ENCODE measurements at places on chromosomes 13 and 19.

- no peak for DNase-seq
Observed at GRCh38 chr13:92196591-92197256, 798.3 kb downstream of the GPC5 start.

DNA sequence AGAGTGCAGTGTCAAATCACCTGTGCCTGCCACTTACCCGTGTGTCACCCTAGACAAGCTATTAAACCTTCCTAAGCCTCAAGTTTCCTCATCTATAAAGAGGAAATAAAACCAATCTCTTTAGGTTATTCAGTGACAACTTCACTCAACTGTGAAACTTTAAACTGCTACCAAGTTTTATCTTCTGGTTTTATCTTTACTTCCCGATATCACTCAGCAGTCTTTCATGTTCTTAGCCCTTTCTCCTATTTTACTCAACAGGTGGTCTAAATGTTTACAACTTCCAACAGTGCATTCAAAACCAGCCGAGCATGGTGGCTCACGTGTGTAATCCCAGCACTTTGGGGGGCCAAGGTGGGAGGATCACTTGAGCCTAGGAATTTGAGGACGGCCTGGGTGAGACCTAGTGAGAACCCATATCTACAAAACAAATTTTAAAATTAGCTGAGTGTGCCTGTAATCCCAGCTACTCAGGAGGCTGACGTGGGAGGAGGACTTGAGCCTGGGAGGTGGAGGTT lies 59.6 kb downstream of the GPALPP1 start:
- no peak for DNase-seq

DNA sequence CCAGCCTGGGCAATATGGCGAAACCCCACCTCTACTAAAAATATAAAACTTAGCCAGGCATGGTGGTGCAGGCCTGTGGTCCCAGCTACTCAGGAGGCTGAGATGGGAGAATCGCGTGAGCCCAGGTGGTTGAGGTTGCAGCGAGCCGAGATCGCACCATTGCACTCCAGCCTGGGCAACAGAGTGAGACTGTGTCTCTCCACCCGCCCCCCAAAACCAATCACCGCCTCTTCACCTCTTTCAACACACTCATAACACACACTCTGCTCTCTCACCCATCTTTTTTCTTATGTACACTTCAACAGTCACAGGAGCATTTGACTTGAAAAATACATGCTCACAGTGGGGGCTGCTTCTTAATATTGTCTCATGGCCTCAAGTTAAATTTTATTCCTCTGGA lies 76.8 kb downstream of the ESD start:
- DNase-seq, result no peak

- peak; percentile 86 for DNase-seq
Observed at GRCh38 chr19:36528194-36528920, at the start of gene ZNF260. Gene ZNF260 (minus strand): TSS chr19:36528271. CDS start chr19:36515238, 13,033 bp downstream.

GRCh38 chr19:7874897-7875273 lies 695 bp upstream of the PRR36 start:
- no peak for DNase-seq

DNA sequence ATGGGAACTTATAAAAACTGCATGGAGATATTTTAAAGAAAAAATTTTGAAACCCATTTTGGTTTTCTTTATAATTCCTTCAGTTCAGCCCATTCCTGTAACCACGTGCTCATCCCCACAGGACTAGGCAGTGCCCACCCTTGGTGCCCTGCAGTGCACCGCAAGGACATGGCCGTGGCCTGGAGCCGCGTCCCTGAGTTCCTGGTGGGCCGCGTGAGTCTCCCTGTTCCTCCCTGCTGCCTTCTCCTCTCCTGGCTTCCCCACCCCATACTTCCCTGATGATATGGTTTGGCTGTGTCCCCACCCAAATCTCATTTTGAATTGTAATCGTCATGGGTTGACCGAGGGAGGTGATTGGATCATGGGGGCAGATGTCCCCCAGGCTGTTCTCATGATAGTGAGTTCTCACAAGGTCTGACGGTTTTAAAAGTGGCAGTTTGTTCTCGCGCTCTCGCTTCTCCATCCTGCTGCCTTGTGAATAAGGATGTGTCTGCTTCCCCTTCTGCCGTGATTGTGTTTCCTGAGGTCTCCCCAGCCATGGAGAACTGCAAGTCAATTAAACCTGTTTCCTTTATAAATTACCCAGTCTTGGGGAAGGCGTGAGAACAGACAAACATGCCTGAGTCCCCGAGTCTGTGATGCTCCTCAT lies 31.6 kb upstream of the TFDP1 start:
- no peak for DNase-seq

GRCh38 chr13:31330236-31330635 lies 130.5 kb downstream of the B3GLCT start:
- DNase-seq, result no peak

GRCh38 chr13:74288361-74288911 lies 154.2 kb upstream of the KLF12 start:
- no peak for DNase-seq

DNA sequence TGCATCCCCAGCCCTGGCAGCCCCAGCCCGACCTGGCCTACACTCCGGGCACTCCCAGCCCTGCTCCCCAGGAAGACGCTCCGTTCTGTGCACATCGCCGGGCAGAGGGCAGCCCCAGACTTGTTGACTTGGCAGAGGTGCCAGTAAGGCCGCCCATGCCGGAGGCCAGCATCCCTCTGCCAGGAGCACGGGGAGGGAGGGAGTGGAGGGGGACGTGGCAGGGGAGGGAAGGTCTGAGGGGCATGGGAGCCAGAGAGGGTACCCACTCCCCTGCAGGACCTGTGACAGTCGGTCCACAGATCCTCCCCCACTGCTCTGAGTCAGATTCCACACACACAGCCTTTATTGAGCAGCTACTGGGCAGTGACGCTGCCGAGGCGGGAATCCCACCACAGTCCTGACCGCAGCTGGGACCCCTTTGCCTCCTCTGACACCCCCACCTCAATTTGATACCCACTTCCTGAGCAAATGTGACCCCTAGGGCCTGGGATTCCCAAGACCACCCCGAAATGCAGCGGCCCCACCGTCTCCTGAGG lies 1.9 kb upstream of the NKPD1 start:
- DNase-seq, result no peak

- no peak for DNase-seq
Observed at GRCh38 chr13:101267656-101268055, 148.7 kb downstream of the NALCN start.

GRCh38 chr19:51043497-51043896 lies 8.7 kb upstream of the KLK12 start:
- no peak for DNase-seq

GRCh38 chr13:113272031-113272430 lies 25.0 kb upstream of the LAMP1 start:
- DNase-seq, result no peak

DNA sequence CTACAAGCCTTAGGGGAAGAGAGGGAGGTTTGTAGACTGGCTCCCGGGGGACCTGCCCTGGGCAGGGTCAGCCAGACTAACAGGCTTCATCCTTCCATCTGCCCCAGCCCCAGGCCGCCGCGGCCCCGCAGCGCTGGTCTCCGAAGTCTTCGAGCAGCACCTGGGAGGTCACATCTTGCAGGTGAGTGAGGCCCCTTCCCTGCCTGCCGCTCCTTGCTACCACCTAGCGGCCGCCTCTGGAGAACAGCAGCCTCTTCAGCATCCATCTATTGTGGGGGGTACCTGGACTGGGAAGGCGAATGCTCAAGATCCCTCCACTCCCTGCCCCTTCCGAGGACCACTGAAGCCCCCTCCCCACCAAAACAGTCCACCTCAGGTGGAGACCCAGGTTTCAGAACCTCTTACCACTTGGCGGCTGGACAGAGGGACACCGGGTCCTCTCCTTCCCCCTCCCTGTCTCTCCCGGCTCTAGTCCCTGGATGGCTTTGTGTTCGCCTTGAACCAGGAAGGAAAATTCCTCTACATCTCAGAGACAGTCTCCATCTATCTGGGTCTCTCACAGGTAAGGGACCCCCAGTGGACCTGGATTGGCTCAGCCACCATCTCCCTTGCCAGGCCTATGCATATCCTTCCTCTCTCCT lies 12.7 kb downstream of the NPAS1 start:
- no peak for DNase-seq

- DNase-seq, result no peak
Observed at GRCh38 chr13:33940898-33941297, 122.9 kb downstream of the RFC3 start.

- no peak for DNase-seq
Observed at GRCh38 chr13:37382146-37382545, 216.4 kb downstream of the POSTN start.

- no peak for DNase-seq
Observed at GRCh38 chr13:46119883-46120614, 15.2 kb upstream of the CPB2 start.

DNA sequence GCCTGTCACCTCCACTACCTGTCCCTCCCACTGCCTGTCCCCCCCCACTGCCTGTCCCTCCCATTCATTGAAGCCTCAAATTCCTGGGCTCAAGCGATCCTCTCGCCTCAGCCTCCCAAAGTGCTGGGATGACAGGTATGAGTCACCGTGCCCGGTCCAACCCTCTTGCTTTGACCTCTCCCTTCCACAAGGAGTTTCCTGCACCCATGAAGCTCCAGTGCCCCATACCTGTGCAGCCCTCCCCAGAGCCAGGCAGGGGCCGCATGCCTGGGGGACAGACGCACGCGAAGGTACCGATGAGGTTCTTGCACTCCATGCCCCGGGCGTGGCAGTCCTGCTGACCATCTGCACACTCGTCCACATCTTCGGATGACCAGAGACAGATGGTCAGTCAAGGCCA lies 34.3 kb downstream of the CCL25 start:
- no peak for DNase-seq

GRCh38 chr19:49921871-49922795 lies 6.9 kb upstream of the ATF5 start:
- DNase-seq, result no peak

DNA sequence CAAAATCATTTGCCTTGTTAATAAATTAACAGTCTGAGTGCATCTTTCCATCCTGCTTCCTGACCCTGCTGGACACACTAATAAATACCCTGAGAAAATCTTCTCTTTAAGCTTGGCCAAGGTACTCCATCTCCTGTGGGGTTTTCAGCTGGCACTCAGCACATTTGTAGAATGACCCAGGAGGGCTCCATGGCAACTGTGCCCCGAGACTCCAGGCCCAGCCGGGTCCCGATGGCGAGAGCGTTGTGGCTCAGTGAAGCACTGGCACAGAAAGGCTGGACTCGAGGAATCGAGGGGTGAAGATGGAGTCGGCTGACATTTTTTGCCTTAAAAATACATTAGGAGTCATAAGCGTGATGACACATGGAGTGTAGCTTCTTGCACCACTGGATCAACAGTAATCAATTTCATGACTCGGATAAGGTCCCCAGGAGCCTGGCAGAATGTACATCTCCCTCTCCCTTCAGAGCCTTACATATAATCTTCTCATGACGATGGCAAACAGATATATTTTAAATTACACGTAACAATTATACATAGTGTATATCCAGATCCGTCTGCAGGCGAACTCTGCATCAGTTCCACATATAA lies 85.4 kb downstream of the SLC7A1 start:
- DNase-seq, result no peak

- DNase-seq, result no peak
Observed at GRCh38 chr13:75760131-75761021, 124.2 kb downstream of the LMO7 start.

- no peak for DNase-seq
Observed at GRCh38 chr19:9043524-9043923, 33.3 kb upstream of the MUC16 start.

DNA sequence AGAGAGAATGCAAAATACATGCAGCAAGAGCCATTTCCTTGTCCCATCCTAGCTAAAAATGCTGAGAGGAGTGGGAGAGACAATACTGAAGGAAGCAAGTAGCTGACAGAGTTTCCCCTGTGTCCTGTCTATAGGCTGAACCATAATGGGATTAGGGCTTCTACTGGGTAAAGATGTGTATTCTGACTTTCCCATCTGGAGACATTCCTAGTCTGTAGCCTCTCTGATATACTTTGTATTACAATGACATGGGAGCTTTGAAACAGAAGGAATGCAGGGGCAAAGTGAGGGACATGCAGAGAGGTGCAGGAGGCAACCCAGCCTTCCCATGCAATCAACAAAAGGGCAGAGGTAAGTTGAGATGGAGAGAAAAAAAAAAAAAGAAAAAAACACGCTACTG lies 10.5 kb upstream of the GPC6 start:
- no peak for DNase-seq

DNA sequence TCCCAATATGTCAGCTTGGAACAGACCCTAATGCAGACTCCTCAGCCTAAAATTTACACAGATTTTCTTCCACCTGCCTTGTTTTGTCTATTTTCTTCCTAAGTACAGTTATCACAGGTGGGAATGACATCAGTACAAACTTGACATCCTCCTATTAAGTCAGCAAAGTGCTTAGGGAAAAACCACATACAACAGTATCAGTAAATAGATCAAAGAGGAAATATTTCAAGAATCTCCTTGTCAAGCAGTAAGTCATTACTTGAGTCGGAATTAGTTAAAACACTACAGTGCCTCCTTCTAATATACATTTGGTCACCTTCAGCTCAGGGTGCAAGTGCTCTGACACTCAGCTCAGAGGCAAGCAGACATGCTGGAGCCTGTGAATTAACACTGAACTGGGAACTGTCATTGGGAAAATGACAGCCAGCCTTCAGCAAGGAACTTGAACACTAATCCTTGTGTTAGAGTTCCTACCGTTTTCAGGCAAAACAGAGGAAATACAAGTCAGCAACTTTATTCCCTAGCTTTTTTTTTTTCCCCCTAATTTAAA lies 394.3 kb upstream of the HTR2A start:
- no peak for DNase-seq

GRCh38 chr13:65868884-65869283 lies 1361.3 kb downstream of the PCDH9 start:
- no peak for DNase-seq

DNA sequence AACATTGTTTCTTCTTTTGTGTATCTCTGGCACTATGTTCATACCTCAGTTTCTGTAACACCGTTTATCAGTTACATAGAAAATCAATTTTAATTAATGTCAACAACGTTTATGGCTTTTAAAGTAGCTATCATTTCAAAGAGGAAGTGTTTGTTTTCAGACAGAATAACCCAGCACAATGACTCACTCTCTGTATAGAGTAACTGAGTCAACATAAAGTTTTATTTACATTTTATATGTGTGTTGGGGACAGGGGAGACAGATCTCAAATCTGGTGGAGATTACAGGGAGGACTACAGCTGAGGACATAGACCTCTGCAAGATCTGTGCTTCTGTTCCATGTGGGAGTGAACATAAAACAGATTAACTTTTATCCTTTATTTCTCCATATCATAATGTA lies 2590.1 kb downstream of the PCDH9 start:
- DNase-seq, result no peak

Data from ascending aorta (tissue), 2 donors.